ENCODE measurements at places on chromosomes 1 and 21.
A peak's percentile ranks its signal among the peaks of the same experiment; 100 is the strongest.

DNA sequence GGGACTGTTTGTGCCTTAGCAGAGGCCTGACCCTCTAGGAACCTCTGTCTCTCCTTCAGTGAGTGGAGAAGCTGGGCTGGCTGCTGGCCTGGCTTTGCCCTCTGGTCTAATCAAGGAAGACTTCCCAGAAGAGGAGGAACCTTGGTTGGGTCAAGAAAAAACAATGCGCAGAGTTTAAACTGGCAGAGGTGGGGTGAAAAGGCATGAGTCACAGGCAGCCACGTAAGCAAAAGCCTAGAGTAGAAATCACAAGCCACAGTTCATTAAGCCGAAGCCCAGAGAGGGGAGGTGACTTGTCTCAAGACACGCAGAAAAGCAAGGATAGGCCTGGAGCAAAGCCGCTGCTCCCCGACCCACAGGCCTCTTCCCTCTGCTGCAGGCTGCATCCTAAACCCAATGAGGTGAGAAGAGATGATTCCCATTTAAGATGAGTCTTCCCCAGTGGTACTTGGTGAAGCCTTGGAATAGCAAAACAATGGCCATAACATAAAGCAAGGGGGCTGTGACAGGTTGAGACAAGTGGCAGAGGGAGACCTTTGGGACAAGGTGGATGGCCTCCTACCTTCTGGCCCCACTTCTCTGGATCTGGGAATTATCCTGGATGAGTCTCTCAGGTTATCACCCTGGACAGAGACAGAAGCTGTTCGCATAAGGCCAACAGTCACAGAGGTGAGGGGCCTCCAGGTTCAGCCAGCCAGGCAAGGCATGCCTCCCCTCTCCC lies 7.7 kb downstream of the PDZK1IP1 start:
- DNase-seq, result peak; percentile 75

GRCh38 chr1:180397175-180397574 lies 105.2 kb downstream of the ACBD6 start:
- no peak for DNase-seq

DNA sequence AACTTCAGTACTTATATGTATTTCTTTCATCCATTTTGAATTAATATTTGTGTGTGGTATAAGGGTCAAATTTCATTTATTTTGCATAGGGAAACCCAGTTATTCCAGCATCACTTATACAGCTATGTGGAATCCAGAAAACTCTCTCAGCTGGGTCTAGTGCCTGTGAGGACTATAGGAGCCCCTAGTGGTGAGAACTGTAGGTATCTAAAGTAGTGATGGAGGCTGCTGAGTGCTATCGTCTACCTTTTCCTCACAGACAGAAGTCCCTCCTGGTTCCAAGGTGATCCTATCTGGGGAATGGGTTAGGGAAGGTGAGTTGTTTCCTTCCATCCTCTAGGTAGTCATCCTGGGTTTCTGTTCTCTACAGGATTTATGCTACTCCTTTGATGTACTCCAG lies 352.0 kb upstream of the C1orf87 start:
- DNase-seq, result peak; percentile 13

GRCh38 chr21:28779914-28780313 lies 212.8 kb downstream of the LTN1 start:
- DNase-seq, result no peak

DNA sequence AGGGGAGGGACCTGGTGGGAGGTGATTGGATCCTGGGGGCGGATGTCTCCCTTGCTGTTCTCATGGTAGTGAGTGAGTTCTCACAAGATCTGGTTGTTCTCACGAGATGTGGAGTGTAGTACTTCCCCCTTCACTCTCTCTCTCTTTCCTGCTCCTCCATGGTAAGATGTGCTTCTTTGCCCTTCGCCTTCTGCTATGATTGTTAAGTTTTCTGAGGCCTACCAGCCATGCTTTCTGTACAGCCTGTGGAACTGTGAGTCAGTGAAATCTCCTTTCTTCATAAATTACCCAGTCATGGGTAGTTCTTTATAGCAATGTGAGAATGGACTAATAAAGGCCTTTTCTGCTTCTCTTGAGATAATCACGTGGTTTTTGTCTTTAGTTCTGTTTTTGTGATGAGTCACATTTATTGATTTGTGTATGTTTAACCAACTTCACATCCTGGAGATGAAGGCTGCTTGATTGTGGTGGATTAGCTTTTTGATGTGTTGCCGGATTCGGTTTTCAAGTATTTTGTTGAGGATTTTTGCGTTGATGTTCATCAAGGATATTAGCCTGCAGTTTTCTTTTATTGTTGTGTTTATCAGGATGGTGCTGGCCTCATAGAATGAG lies 45.5 kb downstream of the RABGAP1L start:
- DNase-seq, result no peak

DNA sequence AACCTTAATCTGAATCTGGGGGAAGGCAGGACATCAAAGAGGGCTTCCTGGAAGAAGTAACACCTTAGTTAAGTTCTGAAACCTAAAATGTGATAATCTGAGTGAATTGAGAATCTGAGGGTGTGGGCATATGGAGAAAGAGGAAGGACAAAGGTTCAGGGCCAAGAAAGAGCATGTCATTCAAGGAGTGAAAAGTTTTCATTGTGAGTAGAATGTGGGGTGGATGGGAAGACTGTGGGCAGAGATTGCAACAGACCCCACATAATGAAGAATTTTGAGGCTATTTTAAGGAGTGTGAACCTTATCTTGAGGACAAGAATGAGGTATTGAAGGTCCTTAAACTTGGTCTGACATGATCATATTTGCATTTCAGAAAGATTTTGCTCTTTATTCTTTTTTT lies 227.2 kb downstream of the PTGER3 start:
- no peak for DNase-seq

GRCh38 chr1:170807432-170807831 lies 127.9 kb upstream of the MROH9 start:
- DNase-seq, result no peak

- no peak for DNase-seq
Observed at GRCh38 chr1:176854758-176855745, 309.5 kb downstream of the ASTN1 start.

DNA sequence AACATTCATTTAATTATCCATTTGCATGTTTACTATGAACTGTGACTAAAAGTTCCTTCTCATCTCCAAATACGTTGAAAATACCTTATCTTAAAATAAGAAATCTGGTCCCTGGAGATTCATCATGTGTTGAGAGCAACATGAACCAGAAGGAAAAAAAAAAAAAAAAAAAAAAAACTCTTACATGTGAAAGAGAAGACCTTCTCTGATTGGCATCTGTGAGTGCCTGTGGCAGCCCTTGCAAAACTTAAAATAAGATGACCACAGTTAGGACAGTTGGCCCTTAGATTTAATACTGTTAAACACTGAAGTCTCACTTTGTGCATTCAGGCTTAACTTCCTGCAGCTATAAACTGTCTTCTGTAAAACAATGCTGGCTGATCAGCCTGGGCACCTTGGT lies 1395.2 kb upstream of the ADGRL4 start:
- DNase-seq, result no peak

DNA sequence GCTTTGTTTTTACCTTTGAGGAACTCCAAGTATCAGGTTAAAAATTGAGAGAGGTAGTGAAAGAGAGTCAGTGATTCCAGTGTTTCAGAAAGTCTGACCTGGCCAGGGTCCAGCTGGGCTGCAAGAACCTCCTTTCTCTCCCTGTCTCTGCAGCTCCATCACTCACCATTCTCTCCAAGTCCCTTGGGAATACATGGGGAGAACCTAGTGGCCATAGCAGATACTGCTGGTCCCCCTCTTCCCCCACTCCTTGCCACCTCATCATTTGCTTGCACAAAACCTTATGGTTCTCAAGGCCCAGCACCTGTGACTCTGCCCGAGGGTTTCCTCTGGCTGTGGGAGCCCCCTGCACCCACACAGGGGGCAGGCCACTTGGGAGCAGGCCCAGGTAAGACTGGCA lies 279.5 kb downstream of the KIF26B start:
- DNase-seq, result no peak

DNA sequence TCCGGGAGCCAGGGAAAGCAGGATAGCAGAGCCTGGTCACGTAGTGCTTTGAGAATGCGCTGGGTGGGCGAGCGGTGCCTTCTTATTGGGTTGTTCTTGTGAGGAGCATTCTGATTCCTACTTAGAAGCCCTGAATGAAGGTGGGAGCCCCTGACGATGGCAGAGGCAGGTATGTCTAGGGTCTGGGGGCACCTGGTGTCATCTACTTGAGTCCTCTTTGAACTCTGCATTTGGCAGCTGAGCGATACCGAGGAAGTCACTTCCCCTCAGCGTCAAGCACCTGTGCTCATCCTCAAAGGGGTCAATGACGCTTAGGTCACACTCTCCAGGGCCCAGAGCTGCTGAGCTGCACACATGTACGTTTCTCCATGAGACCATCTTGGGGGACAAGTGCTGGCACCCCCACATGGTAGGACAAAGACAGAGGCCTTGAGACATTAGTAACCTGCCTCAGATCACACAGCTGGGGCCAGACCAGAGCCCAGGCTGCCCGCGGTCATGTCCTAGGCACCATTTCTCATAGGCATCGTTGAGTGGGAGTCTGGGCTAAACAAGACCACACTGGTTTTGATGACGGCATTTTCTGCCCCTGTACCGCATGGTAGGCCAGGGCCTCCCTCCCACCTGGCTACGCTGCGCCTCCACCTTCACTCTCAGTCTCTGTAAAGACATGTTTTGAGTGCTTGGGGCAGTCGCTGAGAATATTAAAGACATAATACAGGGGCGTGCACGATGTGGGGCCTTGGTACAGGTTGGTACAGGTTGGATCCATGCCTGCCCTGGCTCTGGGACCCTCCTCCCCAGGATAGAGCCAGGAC lies 69.1 kb upstream of the ABCG1 start:
- no peak for DNase-seq

- no peak for DNase-seq
Observed at GRCh38 chr1:145784409-145784808, 39.5 kb downstream of the RNF115 start.

DNA sequence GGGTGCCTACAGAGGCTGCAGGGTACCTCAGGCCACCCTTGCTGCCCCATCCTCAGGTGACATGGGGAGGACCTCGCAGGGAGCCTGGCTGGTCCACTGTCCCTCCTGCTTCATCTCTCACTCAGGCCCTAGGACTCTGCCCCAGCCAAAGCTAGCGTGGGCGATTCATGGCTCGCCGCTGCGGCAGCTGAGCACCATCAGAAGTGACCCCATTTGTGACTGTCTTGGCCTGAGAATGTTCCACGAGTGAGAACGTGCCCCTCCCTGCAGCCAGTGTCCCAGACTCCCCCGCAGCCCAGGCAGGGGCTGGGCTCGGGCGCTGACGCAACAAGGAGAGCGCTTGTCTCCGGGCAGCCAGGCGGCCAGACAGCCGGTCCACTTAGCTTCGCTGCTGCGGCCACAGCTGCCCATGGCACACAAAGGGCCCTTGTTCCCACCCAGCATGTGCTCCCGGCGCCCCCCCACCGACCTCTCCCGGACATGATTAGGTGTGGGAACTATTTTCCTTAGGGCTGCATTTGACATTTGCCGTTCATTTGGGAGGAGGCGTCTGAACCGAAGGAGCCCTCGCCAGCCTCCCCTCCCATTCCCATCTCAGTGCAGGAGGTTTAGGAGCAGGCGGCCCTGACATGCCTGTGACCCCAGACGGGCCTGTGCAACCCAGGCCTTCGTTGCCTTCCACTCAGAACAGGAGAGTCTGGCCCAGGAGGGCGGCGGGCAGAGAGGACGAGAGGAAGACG lies 19.3 kb upstream of the POFUT2 start:
- no peak for DNase-seq

DNA sequence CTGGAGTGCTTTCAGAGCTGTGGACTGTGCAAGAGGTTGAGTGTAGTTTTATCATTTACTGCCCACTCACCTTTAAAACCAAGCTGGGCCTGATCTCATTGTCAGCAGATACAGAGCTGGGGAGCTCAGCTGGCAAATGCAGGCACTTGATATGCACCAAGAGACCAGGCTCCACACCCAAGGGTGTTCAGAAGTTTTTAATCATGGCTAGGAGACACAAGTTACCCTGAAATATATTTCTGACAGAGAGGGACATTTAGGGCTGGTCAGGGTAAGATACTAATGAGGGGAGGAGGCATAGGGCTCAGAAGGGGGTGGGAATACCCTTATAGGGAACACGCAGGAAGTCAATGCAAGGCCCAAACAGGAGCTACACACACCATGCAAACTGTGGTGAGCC lies 153.7 kb downstream of the ELAVL4 start:
- DNase-seq, result no peak

Measured in endothelial cell of umbilical vein (primary cell).